ENCODE measurements at places on chromosomes 13 and 19.

GRCh38 chr13:61135583-61135982, 280.1 kb downstream of the PCDH20 start:
- DNase-seq: no peak

GRCh38 chr19:24057144-24057543, 29.8 kb upstream of the ZNF254 start:
- DNase-seq: no peak

- DNase-seq: no peak
Measured at GRCh38 chr19:4814625-4815425, 16.7 kb downstream of the TICAM1 start.

GRCh38 chr19:34305221-34306083, 51.1 kb downstream of the GARRE1 start:
- no peak for DNase-seq

GRCh38 chr19:40279120-40279551, 6.0 kb downstream of the AKT2 start:
- DNase-seq: no peak

GRCh38 chr13:23617551-23618024, 47.4 kb downstream of the TNFRSF19 start:
- DNase-seq: no peak

DNA sequence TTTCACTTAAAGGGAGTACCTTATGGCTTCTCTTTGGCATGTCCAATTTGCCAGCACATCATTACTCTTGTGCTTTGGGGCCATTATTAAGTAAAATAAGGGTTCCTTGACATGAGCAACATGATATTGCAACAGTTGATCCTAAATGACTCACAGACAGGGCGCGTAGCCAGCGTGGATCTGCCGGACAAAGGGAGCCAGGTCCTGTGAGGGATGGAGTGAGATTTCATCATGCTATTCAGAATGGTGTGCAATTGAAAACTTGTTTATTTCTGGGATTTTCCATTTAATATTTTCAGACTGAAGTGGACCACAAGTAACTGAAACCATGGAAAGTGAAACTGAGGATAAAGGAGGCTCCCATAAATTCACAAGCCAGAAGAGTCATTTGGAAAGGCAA, 48.6 kb upstream of the WASF3 start:
- no peak for DNase-seq

DNA sequence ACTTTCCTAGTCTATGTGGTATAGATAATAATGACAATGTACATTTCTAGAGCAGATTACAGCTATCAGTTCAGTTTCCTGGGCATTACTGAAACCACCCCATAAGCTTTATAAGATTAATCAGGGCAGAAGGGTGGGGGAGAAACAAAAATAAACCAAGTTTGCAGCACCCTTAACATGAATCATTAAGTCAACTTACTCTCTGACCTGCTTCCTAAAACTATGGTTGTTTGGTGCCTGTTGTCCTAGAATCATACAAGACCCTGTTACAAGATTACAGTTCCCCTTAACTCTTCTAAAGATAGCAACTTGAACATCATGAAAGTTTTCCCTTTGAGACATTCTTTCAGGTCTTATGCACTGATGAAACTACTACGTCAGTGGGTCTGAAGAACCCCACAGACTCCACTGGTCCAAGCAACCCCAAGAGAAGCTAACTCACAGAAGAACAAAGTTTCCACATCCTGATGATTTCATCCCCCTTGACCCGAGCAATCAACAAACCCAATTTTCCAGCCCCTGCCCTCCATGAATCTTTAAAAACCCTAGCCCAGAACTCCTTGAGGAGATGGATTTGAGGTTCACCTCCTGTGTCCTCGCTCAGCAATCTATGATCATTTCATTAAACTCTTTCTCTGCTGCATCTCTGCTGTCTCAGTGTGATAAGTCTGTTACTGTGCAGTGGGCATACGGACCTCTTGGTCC, 336.5 kb downstream of the FOXO1 start:
- no peak for DNase-seq

- DNase-seq: no peak
Measured at GRCh38 chr13:93260591-93260990, 34.0 kb downstream of the GPC6 start.

- DNase-seq: no peak
Measured at GRCh38 chr13:27691207-27691606, 69.5 kb downstream of the POLR1D start.

GRCh38 chr19:5058521-5059212, 89.8 kb downstream of the KDM4B start:
- no peak for DNase-seq

DNA sequence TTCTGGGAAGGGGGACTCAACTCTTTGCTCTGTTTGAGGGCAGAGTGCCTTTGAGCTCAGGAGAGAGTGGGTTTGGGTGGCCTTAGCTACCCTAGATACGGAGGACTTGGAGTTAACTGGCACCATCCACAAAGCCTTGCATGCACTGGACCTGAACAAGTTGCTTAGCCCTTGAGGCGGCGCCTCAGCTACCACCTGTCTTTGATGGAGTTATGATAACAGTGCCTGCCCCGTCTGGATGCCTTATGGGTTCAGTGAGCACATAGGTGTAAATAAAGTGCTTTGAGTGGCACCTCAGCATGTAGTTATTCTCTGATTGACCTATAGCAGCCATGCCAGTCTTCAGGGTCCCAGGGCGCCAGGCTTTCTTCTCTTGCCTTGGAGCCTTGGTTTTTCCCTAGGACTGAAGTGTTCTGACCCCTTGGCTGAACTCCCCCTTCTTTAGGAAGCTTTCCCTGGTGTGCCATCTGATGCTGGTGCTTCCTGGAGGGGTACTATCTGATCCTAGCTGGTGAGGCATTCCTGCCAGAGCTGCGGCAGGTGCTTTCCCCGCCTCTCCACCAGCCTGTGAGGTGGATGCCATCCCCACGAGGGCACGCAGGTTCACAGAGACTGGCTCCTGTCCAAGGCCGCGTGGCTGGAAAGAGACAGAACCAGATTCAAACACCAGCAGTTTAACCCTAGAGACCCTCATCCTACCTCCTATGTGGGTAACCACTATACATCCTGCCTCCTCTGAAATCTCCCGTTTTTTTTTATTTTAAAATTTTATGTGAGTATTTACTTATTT, 5.8 kb downstream of the BCKDHA start:
- no peak for DNase-seq

- no peak for DNase-seq
Measured at GRCh38 chr19:19043481-19043880, 10.1 kb downstream of the ARMC6 start.

- DNase-seq: no peak
Measured at GRCh38 chr19:35088131-35088913, 27.3 kb upstream of the FXYD3 start.

DNA sequence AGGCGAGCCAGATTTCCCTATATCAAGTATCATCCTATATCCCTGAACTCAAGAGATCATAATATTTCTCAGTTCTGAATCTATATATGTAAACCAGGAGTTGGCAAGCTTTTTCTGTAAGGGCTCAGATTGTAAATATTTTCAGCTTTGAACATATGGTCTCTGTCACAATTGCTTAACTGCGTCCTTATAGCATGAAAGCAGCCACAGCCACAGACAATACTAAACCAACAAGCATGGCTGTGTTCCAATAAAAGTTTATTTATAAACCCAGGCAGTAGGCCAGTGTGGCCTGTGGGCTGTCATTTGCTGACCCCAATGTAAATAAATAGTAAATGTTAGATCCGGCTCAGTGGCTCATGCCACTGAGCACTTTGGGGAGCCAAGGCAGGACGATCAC, 12.2 kb upstream of the MYH14 start:
- DNase-seq: no peak

DNA sequence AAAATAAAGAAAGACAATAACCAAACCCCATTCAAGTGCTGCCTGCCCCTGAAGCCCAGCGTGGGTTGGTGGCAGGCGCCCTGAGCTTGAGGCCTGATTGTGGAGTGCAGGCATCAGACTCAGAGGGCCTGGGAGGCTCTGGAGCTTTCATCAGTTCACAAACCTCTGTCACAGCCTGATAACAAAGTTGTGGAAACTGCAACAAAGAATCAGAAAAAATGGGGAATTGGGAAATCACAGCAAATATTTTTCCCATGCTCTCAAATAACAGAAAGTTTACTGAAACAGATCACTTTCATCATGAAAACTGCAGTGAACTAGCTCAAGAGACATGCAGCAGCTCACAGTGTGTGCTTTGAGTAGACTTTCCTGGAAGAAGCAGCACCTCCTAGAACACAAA, 793.6 kb downstream of the UQCRFS1 start:
- no peak for DNase-seq

DNA sequence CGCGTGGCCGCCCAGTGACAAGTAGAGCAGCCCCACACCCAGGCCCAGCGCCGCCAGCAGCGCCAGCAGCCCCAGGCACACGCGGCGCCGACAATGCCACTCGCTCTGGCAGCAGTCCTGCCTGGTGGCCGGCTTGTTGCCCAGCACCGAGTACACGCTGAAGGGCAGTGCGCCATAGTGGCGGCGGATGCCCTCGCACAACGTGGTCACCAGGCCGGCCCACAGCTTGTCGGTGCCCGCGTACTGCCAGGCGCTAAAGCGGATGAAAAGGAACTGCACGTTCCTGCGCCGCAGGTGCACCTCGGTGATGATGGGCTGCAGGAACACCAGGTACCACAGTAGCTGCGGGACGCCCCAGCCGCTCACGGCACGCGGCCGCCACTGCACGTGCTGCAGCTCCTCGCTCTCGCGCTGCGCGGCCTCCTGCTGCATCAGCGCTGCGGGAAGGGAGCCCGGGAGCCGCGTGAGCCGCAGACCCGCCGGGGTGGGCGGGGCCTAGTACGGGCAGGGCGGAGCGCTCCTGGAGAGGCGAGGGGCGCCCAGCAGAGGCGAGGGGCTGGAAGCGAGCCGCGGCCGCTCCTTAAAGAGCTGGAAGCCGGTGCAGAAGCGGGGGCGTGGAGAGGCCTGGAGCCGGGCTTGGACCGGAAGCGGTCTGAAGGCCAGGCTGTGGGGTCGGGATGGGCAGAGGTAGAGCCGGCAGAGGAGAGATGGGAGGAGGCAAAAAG, 7.3 kb downstream of the NKPD1 start:
- peak; percentile 90 for DNase-seq

- DNase-seq: no peak
Measured at GRCh38 chr19:49357186-49357585, 5.0 kb downstream of the TEAD2 start.

DNA sequence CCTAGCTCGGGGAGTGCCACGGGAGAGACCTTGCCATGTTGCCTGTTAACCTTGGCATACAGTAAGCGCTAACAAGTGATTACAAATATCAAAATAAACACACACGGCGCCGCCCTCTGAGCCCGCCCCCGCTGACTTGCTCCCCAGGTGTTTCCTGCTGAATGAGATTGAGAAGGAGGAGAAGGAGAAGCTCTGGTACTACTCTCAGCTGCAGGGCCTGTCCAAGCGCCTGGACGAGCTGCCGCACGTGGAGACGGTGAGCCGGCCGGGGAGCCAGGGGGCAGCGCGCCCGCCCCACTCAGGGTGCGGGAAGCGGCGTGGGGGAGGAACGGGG, 5.0 kb downstream of the APC2 start:
- DNase-seq: no peak

GRCh38 chr19:10293637-10294367, 4.0 kb downstream of the ICAM5 start:
- no peak for DNase-seq

DNA sequence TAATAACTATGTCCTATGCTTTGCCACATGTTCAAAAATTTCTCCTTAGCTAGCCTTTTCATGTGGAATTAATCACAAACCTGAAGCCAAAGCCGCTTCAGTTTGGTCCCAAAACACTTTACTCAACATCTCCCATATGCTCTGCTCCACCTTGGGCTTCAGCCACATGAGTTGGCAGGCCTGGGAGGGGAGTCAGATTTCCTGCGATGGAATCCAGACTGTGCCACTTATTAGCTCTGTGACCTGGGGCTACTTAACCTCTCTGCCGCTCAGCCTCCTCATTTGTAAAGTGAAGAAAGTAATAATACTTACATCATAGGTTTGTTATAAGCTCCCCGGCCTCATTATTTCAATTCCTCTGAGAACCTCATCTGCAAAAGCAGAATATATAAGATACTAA, 272.0 kb downstream of the LMO7 start:
- DNase-seq: peak; percentile 14

DNA sequence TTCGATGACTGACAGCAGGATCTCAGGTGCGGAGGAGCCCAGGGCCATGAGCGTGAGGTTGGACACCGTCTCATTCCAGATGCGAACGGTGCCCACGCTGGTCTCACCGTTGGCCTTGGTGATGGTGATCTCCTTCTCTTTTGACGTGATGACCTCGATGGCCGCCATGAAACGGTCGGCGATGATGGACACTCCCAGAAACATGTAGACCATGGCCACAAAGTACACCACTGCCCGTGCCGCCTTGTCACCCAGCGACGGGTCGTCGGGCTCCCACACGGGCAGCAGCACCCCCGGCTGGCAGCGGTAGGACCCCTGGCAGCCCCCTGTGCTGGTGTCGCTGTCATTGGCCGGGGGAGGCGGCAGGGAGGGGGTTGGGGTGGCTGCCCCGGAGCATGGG, 5.7 kb downstream of the SLC8A2 start:
- DNase-seq: no peak

DNA sequence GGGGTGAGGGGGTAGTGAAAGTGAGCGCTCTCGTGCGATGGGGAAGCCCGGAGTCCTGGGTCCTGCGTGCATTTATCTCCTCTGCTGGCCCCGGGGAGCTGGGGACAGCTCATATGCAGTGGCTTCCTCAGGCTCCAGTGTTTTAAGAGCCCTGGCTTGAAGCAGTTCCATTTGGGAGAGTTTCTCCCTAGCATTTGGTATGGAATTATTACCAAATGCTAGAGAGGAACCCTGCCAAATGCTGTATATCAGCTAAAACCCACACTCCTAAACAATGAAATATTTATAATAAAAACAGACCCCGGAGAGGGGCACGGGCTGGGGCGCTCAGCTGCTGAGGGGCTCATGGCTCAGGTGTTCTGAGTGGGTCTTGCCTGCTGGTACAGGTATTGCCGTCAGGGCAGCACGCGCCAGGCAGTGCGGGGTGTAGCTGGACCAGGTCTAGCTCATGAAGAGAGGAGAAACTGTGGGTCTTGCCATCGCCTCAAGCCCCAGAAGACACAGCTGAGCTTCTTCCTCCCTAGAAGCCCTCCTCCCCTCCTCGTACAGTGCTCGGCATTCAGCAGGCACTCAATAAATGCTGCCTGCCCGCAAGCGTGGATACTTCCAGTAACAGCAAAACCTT, 163.6 kb upstream of the ZNF536 start:
- no peak for DNase-seq

GRCh38 chr13:95870421-95870820, 182.8 kb downstream of the UGGT2 start:
- no peak for DNase-seq

DNA sequence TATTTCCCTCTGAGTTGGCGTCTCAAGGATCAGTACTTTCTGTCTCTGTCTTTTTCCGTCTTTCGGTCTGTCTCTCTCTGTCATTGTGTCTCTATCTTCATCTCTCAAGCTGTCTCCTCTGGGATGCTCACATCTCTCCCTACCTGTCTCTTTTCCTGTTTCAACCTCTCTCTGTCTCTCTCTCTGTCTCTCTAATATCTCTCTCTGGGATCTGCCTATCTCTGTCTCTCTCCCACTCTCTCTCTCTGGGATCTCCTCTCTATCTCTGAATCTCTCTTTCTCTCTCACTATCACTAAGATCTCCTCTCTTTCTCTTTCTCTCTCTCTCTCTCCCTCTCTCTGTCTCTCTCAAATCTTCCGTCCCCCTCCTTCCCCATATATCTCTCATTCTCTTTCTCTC, 4.0 kb downstream of the ATP1A3 start:
- DNase-seq: no peak

Measured in nephron progenitor cell (in vitro differentiated cells).